ENCODE measurements at places on chromosomes 13 and 19. TPM values are rescaled to one million over a fixed set of nuclear protein-coding genes. Genes with fewer than 3 reads are reported as not detected.
A peak's percentile ranks its signal among the peaks of the same experiment; 100 is the strongest.

The TMIGD2 gene
- total RNA-seq: not detected

The C1QTNF9B gene
- total RNA-seq: 0.32 TPM

The MBNL2 gene
- total RNA-seq: 68.5 TPM

The KLC3 gene
- 13.5 TPM for total RNA-seq

The NRTN gene
- total RNA-seq: 1.8 TPM

The FCER2 gene
- total RNA-seq: 0.48 TPM

The CD37 gene
- total RNA-seq: 2.9 TPM

The ZNF540 gene
- 1.8 TPM for total RNA-seq

The CBY2 gene
- not detected for total RNA-seq

The CNN1 gene
- 106 TPM for total RNA-seq

The FCAR gene
- 2.4 TPM for total RNA-seq

The TLE2 gene
- 25.3 TPM for total RNA-seq

The SPATA13 gene
- 84.7 TPM for total RNA-seq

The CEACAM8 gene
- total RNA-seq: not detected

The B3GNT8 gene
- total RNA-seq: 2.9 TPM

The ZNF616 gene
- 5.8 TPM for total RNA-seq

The NOVA2 gene
- 3.6 TPM for total RNA-seq

DNA sequence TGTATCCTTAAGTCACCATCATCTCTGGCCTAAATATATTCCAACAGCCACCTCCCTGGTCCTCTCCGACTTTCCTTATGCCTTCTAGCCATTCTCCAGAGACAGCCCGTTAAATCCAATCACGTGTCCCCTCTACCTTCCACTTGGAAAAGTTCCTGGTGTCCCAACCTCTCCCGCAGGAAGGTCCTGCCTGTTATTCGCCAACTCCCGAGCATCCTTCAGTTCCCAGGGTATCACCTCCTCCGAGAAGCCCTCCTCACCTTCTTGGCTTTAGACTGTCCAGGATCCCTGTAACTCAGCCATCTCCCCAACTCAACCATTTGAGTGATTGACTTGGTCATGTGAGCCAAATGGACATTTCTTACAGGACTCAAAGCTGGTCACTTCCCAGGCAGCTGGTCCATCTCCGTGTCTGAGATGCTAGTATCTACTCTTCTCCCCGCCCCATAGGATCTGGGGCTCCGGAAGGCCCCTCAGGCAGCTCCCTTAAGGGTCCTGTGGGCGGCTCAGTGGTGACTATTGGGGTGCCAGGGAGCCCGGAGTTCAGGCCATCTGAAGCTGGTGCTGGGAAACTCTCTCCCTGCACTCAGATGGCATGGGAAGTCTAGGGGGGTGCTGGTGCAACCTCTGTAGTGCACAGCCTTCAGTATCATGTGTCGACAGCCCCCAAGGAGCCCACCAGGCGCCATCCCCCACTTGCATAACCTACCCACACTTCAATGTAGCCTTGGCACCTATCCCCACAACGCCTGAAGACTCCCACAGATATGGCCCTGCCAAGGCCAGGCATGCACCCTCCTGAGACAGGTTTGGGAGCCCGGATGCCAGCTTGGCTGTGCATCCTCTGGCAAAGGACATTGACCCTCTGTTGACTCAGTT lies 27.9 kb upstream of the NANOS3 start:
- peak overlapping the region; percentile 100 for H3K27ac ChIP-seq
- DNase-seq: no peak
- no peaks in the 10 kb centered on the region for H3K36me3 ChIP-seq
- no peak overlapping the region for H3K4me3 ChIP-seq

DNA sequence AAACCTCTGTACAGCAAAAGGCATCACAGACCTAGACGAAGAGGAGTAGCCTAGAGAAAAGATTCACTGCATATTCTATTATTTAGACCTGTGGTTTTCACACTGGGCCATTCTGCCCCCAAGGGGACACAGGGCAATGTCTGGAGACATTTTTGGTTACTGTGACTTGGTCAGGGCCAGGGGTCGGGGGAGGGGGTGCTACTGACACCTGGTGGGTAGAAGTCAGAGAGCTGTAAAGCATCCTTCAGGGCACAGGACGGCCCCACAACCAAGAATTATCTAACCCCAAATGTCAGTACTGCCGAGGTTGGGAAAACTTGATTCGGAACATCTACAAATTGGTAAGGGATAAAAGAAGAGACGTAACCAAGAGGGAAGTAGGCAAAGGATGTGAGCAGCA lies 11.3 kb downstream of the ELAVL1 start:
- no peak for DNase-seq
- H3K4me3 ChIP-seq: no peak overlapping the region
- H3K27me3 ChIP-seq: no peaks in the 10 kb centered on the region
- peaks cover 2% of the 10 kb centered on the region for H3K4me1 ChIP-seq

GRCh38 chr19:6947745-6948144 lies 60.4 kb downstream of the ADGRE1 start:
- no peak overlapping the region for H3K4me3 ChIP-seq
- no peak overlapping the region for H3K27ac ChIP-seq
- H3K36me3 ChIP-seq: no peaks in the 10 kb centered on the region

DNA sequence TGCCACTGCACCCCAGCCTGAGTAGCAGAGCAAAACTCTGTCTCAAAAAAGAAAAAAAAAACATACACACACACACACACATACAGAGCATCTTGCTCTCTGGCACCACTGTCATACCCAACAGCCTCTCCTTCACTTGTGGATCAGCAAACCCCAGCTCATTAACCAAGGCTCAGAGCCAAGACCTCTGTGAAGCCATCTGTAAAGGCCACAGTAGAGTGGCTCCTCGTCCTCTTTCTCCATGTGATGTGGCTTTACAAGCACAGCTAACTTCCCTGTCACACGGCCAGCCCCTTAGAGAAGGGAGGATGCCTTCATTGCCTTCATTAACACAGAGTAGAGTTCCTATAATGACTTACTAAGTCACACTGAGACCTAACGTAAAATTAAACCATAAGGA lies 62.7 kb upstream of the LSM14A start:
- no peak overlapping the region for H3K4me3 ChIP-seq
- no peak overlapping the region for H3K27ac ChIP-seq
- no peaks in the 10 kb centered on the region for H3K36me3 ChIP-seq
- H3K27me3 ChIP-seq: no peaks in the 10 kb centered on the region
- no peaks in the 10 kb centered on the region for H3K4me1 ChIP-seq
- DNase-seq: no peak

GRCh38 chr13:99614465-99614885 lies 113.2 kb downstream of the TM9SF2 start:
- no peak overlapping the region for H3K27ac ChIP-seq
- DNase-seq: peak; percentile 47
- no peaks in the 10 kb centered on the region for H3K4me1 ChIP-seq
- H3K4me3 ChIP-seq: no peak overlapping the region

DNA sequence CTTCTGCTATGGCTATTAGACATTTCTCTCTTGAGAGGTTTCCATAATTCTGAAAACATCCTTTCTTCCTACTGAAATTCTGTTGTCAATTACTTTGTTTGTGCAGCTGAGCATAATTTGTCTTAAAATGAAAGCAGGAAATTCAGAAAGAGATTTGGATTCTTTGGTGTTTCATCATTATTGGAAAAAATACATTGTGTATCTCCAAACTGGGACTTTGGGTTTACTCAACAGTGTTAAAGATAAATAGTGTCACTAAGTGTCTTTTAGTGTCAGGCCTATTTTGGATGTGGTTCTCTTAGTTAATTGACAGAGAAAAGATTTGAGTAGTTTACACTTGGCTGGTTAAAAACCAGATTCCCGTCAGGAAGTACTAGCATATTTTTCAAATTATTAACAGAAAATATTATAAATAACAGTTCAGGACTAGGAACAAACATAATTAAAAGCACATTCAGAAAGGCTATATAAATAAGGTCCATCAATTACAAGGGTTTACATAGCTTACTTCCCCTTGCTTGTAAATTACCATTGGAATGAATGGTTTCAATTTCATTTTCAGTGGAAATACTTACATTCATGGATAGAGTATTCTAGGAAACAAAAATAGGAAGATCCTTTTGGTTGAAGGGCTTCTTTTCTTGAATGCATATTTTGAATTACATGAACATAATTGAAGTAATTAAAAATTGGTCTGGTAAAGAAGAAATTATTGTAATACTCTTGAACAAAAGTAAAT lies 483.1 kb downstream of the GPC6 start:
- H3K27ac ChIP-seq: no peak overlapping the region
- no peaks in the 10 kb centered on the region for H3K36me3 ChIP-seq
- H3K27me3 ChIP-seq: no peaks in the 10 kb centered on the region
- H3K4me1 ChIP-seq: no peaks in the 10 kb centered on the region
- no peak overlapping the region for H3K4me3 ChIP-seq

- no peaks in the 10 kb centered on the region for H3K36me3 ChIP-seq
- no peaks in the 10 kb centered on the region for H3K4me1 ChIP-seq
- DNase-seq: no peak
- no peak overlapping the region for H3K27ac ChIP-seq
These were observed 96.8 kb upstream of the DOCK9 start for GRCh38 chr13:99074693-99075092.

GRCh38 chr13:80141123-80141849 lies 199.6 kb downstream of the SPRY2 start:
- no peak overlapping the region for H3K4me3 ChIP-seq
- no peak for DNase-seq
- H3K27ac ChIP-seq: no peak overlapping the region
- H3K36me3 ChIP-seq: no peaks in the 10 kb centered on the region

DNA sequence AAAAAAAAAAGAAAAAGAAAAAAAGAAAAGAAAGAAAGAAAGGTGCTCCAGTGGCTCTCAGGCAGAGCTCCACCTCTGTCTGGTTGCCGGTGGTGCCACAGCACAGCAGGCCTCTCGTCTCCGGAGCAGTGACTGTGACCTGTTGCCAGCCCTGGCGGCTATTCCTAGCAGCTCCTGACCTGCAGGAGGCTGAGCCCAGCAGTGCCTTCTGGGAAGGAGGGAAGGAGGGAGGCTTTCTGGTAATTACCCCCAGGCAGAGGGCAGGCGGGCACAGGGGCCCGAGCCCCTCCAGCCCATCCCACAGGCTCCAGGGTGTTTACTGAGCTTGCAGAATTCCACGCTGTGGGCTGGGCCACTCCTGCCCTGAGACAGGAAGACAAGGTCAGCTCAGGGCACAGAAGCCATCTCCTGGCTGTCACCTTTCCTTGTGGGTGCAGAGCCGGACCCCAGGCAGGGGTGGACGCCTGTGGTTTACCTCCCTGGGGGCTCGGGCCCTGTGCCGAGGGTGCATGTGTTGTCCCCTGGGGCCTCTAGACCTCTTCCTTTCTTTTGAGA lies 77.9 kb downstream of the GNG7 start:
- H3K27ac ChIP-seq: peak overlapping the region; percentile 49
- H3K4me3 ChIP-seq: no peak overlapping the region
- H3K36me3 ChIP-seq: no peaks in the 10 kb centered on the region
- peaks cover 5% of the 10 kb centered on the region for H3K4me1 ChIP-seq
- H3K27me3 ChIP-seq: no peaks in the 10 kb centered on the region

DNA sequence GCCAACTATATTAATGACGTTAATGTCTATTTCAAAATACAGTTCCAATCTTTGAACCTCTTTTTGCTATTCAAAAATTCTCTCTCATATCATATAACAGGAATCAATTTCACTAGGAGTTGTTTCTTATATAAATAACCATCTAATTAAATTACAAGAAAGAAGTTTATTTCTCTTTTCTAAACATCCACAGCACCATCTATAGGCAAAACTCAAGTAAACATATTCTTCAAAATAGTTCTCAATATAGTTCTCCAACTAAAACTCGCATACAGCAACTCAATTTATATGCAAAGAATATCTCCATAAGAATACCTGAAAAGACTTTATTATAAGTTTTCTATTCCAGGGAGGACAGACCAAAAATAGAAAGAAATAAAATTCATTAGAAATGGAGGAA lies 65.6 kb downstream of the RBM26 start:
- no peak overlapping the region for H3K4me3 ChIP-seq
- no peaks in the 10 kb centered on the region for H3K4me1 ChIP-seq
- H3K27me3 ChIP-seq: no peaks in the 10 kb centered on the region
- DNase-seq: no peak
- H3K27ac ChIP-seq: no peak overlapping the region
- peaks cover 10% of the 10 kb centered on the region for H3K36me3 ChIP-seq

- no peak overlapping the region for H3K27ac ChIP-seq
- DNase-seq: no peak
- H3K4me1 ChIP-seq: no peaks in the 10 kb centered on the region
These were observed 205.0 kb downstream of the TSHZ3 start for GRCh38 chr19:31144075-31144870.

DNA sequence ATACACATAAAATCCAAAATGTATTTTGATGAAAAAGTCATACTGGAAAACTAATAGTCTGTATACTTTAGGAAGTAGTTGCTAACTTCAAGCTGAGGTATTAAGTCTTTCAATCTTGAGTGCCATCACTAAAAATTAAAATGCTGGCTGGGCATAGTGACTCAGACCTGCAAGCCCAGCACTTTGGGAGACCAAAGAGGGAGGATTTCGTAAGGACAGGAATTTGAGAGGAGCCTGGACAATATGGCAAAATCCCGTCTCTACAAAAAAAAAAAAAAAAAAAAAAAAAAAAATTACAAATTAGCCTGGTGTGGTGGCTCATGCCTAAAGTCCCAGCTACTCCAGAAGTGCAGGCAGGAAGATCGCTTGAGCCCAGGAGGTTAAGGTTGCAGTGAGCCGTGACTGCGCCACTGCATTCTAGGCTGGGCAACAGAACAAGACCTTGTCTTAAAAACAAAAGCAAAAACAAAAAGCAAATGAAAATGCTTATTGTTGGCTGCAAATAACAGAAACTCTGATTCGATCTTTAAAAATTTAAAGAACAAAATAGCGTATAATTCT lies 1994.2 kb upstream of the PCDH20 start:
- H3K27me3 ChIP-seq: no peaks in the 10 kb centered on the region
- H3K27ac ChIP-seq: no peak overlapping the region
- H3K4me3 ChIP-seq: no peak overlapping the region
- no peaks in the 10 kb centered on the region for H3K4me1 ChIP-seq
- no peaks in the 10 kb centered on the region for H3K36me3 ChIP-seq

DNA sequence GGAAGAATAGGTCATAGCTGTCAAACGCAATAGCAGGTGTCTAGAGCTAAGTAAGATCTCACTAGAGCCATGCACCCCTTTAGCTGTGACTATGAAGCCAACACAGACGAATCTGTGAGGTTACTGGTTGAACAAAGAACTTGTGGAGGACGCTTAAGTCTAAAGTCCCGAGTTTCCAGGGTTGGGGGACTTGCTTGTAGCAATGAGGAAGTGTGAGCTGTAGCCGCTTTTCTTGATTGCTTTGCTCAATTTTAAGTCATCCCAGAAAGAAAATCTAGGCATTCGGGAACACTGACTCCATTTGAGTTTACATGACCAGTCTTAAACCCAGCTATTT lies 1.6 kb downstream of the GPC5 start:
- peaks cover 2% of the 10 kb centered on the region for H3K27me3 ChIP-seq
- H3K36me3 ChIP-seq: no peaks in the 10 kb centered on the region
- no peak for DNase-seq
- no peak overlapping the region for H3K27ac ChIP-seq
- no peak overlapping the region for H3K4me3 ChIP-seq

- H3K27me3 ChIP-seq: no peaks in the 10 kb centered on the region
- H3K4me1 ChIP-seq: no peaks in the 10 kb centered on the region
- DNase-seq: no peak
- H3K27ac ChIP-seq: no peak overlapping the region
- no peaks in the 10 kb centered on the region for H3K36me3 ChIP-seq
- H3K4me3 ChIP-seq: no peak overlapping the region
These were observed 390.5 kb upstream of the HTR2A start for GRCh38 chr13:47287291-47287751.

- no peak overlapping the region for H3K27ac ChIP-seq
- H3K4me1 ChIP-seq: no peaks in the 10 kb centered on the region
- no peaks in the 10 kb centered on the region for H3K36me3 ChIP-seq
- DNase-seq: no peak
These were observed 384.5 kb downstream of the IRS2 start for GRCh38 chr13:109401891-109402290.

Data from breast epithelium (tissue), 4 donors.